ENCODE measurements at places on chromosomes 12 and 14. TPM values are rescaled to one million over a fixed set of nuclear protein-coding genes. Genes with fewer than 3 reads are reported as not detected.

The RPS6KL1 gene
- 0.91 TPM for polyA plus RNA-seq

DNA sequence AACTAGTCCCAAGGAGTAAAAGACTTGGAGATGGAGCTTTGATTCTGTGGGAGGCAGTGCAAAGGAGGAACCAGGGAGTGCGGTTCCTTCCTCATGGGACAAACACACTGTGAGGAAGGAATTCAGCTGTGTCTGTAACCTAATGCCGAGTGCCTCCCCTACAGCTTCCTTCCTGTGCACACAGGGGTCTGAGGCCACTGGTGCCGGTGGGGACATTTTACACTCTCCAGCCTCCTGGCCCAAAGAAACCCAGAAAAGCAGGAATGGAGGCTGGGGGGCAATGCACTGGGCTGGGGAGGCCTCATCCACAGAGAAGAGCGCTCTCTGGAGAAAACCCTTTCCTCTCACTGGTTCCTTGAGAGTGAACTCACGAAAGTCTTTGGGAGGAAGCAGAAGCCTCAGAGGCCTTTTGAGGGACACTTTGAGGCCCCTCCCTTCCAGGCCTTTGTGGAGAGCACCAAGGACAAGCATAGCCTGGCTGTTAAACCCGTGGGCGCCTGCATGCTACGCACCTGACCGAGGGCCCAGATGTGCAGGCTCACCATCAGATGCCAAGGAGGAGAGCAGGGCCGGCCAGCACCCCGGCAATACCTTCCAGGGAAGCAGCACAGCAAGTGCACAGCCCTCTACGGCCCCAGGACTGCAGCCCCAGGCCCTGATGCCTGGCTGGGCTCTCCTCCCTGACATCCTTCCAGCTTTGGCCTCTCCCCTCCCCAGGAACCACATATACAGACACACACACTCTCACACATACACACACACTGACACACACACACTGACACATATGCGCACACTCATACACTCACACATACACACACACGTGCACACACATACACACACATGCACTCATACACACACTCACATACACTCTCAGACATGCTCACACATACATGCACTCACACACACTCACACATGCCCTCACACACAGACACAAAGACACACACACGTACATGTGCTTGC, 52.0 kb downstream of the NFKBIA start:
- DNase-seq, result no peak

The CCDC60 gene
- 0.18 TPM for polyA plus RNA-seq

- no peak for DNase-seq
Observed at GRCh38 chr12:19783547-19784444, 344.5 kb downstream of the AEBP2 start.

The MYO1H gene
- polyA plus RNA-seq, result 1.7 TPM
